ENCODE measurements at places on chromosomes 5 and 9.

DNA sequence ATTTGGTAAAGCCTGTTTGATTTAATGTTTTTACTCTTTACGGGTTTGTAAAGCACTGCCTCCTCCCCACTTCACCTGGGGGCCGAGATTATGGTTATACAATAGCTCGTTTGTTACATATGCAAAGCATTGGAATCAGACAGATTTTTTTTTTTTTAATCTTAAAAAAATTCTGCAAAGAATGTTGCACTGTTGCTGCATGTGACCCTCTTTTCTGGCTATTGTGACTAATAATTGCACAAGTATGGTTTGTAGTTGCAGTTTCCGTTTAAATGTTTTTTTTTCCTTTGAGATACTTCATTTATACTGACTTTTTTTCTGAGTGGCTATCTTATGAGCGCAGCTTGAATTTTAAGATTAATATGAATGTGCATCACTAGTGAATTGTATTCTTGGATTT is 165.3 kb downstream of the KDM4C start:
- DNase-seq: no peak
- no peaks in the 10 kb centered on the region for H3K27me3 ChIP-seq
- H3K36me3 ChIP-seq: peaks cover 17% of the 10 kb centered on the region
- peaks cover 80% of the 10 kb centered on the region for H3K4me1 ChIP-seq
- H3K4me3 ChIP-seq: no peak overlapping the region
- H3K27ac ChIP-seq: no peak overlapping the region

DNA sequence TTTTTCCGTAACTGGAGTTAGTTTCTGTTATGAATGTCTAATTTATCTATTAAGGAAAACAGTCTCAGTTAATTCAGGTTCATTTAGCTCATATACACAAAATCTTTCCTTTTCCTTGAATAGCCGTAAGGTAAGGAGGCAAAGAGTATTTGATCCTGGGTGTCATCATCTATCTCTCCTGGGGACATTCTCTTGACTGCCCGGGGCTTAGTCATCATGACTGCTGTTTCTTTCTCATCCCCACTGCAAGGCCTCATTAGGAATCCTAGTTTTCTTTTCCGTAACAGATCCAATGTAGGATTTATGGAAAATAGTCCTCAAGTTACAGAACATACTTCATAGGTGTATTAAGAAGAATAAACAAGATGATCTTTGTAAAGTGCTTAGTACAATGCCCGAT is 134.9 kb upstream of the CHD1 start:
- H3K36me3 ChIP-seq: no peaks in the 10 kb centered on the region
- H3K27me3 ChIP-seq: no peaks in the 10 kb centered on the region
- no peak for DNase-seq

- H3K27me3 ChIP-seq: no peaks in the 10 kb centered on the region
- H3K27ac ChIP-seq: no peak overlapping the region
- H3K36me3 ChIP-seq: no peaks in the 10 kb centered on the region
- no peak overlapping the region for H3K4me3 ChIP-seq
- no peak for DNase-seq
- no peaks in the 10 kb centered on the region for H3K4me1 ChIP-seq
These were observed 188.5 kb upstream of the NREP start for GRCh38 chr5:111945535-111945934.

- DNase-seq: no peak
- no peak overlapping the region for H3K4me3 ChIP-seq
- peaks cover 14% of the 10 kb centered on the region for H3K27me3 ChIP-seq
- no peak overlapping the region for H3K27ac ChIP-seq
- peaks cover 4% of the 10 kb centered on the region for H3K36me3 ChIP-seq
- H3K4me1 ChIP-seq: no peaks in the 10 kb centered on the region
These were observed 34.8 kb upstream of the TENT4A start for GRCh38 chr5:6678385-6678784.

DNA sequence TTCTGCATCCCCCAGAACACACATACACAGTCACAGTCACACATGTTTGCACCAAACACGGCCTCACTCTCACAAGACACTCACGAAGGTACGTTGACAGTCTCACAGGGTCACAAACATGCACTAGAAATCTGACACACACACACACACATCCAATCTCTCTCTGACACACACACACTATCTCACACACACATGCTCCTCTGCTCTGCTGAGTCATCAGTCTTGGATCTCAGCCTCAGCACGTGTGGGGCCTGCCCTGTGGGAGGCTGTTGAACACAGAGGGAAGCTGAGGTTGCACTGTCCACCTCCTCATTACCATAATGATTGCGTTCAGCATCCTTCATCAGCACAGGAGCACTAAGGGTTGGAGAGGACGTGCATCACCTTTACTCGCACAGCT is 188.8 kb downstream of the MTRR start:
- H3K4me1 ChIP-seq: no peaks in the 10 kb centered on the region
- no peaks in the 10 kb centered on the region for H3K36me3 ChIP-seq
- H3K27ac ChIP-seq: no peak overlapping the region
- no peak overlapping the region for H3K4me3 ChIP-seq
- no peaks in the 10 kb centered on the region for H3K27me3 ChIP-seq

Data from naive thymus-derived CD8-positive, alpha-beta T cell (primary cell).